Right ventricle myocardium superior (tissue), 1 donor: ENCODE measurements at places on chromosomes 12 and 14. TPM values are rescaled to one million over a fixed set of nuclear protein-coding genes. Genes with fewer than 3 reads are reported as not detected.

- DNase-seq = no peak
Observed at GRCh38 chr14:105102361-105102870, 37.2 kb upstream of the GPR132 start.

Gene PMEL
- total RNA-seq = 0.83 TPM

Gene MAP3K12
- 5.5 TPM for total RNA-seq

GRCh38 chr14:82641050-82641540, 1107.4 kb upstream of the SEL1L start:
- DNase-seq = no peak

DNA sequence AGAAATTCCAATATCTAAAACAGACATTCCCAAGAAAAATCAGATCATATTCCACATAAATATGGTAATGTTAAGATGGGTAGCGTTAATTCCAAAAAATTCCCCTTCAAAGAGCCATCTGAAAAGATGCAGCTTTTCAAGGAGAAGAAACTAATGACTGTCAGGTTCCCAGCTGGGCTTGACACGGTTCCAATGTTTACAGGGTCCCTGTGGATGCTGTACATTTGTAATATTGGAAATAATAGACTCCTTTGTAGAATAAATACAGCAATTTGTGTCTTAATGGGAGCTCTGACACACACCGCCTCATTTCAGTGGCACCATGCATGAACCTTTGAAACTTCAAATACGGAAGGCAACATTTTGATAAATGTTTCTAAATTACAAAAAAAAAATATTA, 140.6 kb downstream of the ITPR2 start:
- DNase-seq = no peak

Gene SPRYD4
- total RNA-seq = 2.9 TPM

DNA sequence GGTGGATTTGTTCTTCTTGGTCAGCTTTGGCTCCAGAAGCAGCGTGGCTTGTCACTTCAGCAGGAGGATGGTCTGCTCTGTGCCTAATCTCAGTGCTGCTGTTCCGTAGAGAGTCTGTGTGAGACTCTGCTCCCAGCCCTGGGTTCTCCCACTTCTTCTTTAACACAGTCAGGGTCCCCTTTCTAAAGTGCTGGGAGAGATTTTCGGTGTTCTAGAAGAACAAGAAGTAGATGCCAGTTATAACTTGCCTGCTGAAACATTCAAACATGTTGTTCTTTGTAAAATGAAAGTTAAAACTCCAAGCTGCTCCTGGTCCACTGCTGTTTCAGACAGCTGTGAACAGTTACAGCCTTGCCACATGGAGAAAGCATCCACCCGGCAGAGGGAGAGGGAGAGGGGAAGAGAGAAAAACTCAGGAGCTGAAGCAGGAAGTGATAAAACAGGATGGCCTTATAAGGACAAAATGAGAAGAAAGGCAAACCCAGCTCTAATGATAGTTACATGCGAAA, 55.2 kb upstream of the CERS5 start:
- DNase-seq = peak; percentile 53

DNA sequence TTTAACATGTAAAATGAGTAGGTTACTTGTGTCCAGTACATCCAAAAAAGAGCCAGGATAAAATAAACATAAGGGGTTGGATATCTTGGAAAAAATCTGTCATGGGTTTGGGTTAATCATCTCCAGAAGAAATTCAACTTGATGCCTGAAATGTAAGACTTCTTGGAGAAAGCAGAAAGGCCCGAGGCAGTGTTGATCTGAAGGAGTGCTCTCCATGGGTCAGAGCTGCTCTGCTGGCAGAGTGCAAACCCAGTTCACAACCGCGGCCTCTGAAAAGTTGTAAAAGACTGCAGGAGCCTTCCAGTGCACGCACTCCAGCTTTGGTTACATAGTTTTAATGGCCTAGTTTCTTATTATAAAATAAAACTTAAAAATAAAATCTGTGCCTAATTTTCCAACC, 97.3 kb upstream of the ALX1 start:
- DNase-seq = no peak

Gene TTC6
- not detected for total RNA-seq

- DNase-seq = no peak
Observed at GRCh38 chr12:110577864-110578693, 5.0 kb downstream of the PPTC7 start.

GRCh38 chr12:16606991-16607390, 1.0 kb upstream of the LMO3 start:
- DNase-seq = peak; percentile 46

DNA sequence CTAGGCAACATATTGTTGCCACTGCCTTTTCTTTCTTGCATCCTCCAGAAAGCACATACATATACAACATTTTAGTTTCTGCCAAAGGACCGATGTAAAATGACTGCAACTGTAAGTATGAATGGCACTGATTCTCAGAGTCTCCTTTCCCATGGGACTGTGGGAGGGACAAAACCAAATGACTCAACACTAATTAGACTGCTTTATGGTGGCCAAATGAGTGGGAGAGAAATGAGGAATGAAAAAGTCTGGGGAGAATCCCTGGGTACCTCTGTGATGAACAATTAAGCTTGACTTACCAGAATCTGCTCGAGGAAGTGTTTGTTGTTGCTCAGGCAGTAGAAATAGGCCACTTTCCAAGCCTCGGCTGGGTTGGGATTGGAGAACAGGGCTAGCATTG, 10.1 kb downstream of the ZFYVE26 start:
- no peak for DNase-seq

Gene ISM2
- total RNA-seq = not detected

Gene KRT6A
- total RNA-seq = not detected

GRCh38 chr12:79191391-79191790, 326.8 kb downstream of the SYT1 start:
- DNase-seq = no peak

Gene DPY19L2
- 41.3 TPM for total RNA-seq

- no peak for DNase-seq
Observed at GRCh38 chr12:39275846-39276245, 167.1 kb downstream of the KIF21A start.

Gene PPFIA2
- total RNA-seq = 0.35 TPM

Gene GPR84
- total RNA-seq = not detected

GRCh38 chr14:64612021-64612380, 62.2 kb downstream of the PPP1R36 start:
- DNase-seq = no peak

DNA sequence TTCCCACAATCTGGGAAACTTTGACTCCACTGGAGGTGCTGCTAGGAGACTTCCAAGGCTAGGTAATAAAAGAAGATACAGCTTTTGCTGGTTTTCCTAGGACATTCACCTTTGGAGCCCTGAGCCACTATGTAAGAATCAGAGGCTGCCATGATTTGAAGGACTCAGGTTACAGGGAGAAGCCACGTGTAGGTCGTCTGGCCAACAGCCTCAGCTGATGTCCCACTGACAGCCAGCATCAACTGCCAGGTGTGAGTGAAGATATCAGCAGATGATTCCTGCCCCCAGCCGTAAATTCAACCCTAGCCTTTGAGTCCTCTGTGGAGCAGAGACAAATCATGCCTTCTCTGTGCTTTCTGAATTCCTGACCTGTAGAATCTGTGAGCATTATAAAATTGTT, 27.0 kb downstream of the SMOC1 start:
- DNase-seq = no peak

DNA sequence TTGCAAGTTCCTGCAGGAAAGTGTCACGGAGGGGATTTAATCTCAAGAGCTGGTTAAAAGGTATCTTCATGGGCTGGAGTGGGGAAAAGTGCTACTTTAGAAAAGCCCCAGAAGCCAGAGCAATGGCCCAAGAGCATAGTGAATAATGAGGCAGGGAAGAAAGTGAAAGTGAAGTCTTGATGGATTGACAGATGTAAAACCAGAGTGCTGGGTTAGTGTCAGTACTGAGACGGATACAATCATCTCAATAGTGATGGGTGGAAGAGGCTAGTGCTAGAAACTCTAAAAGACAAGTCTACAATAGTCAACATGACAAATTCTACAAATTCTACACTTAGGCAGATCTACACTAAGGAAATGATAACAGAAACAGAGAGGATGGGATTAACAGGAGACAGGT, 68.1 kb downstream of the CIT start:
- no peak for DNase-seq

GRCh38 chr12:14849661-14850060, 6.3 kb upstream of the ART4 start:
- DNase-seq = no peak

GRCh38 chr12:68037616-68038255, 48.5 kb downstream of the IFNG-AS1 start:
- no peak for DNase-seq

- DNase-seq = no peak
Observed at GRCh38 chr12:130338794-130339601, 1.3 kb downstream of the PIWIL1 start.

GRCh38 chr12:111642681-111643426, 42.9 kb downstream of the BRAP start:
- no peak for DNase-seq

DNA sequence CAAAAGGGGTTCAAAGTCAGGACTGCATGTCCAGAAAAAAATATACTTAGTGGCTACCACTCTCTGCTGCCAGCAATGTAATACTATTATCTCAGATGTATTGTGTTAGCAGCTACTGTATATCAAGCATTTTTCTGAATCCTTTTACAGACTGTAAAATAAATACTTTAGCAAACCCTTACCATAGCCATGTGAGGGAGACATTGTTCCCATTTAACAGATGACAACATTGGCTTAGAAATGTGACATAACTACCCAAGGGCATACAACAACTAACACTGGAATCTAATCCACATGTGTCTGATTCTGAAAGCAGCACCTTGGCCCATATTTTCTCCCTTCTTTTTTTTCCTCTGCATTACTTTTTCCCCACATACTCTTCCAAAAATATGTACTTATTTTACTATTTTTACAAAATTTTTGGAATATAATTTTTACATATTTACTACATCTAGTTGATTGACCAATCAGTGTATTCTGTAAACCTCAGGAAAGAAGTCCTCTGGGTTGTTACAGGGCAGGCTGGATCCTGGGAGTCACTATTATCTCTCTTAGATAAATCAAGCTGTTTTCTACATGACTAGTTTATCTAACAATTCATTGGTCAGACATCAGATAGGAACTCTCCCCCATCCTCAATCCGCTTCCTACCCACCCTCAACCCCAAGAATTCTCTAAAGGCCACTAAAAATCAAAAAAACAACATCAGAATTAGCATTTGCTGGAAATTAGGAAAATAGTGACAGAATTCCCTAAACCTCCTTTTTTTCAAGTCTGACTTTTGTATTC, 154.1 kb downstream of the BTG1 start:
- DNase-seq = no peak

DNA sequence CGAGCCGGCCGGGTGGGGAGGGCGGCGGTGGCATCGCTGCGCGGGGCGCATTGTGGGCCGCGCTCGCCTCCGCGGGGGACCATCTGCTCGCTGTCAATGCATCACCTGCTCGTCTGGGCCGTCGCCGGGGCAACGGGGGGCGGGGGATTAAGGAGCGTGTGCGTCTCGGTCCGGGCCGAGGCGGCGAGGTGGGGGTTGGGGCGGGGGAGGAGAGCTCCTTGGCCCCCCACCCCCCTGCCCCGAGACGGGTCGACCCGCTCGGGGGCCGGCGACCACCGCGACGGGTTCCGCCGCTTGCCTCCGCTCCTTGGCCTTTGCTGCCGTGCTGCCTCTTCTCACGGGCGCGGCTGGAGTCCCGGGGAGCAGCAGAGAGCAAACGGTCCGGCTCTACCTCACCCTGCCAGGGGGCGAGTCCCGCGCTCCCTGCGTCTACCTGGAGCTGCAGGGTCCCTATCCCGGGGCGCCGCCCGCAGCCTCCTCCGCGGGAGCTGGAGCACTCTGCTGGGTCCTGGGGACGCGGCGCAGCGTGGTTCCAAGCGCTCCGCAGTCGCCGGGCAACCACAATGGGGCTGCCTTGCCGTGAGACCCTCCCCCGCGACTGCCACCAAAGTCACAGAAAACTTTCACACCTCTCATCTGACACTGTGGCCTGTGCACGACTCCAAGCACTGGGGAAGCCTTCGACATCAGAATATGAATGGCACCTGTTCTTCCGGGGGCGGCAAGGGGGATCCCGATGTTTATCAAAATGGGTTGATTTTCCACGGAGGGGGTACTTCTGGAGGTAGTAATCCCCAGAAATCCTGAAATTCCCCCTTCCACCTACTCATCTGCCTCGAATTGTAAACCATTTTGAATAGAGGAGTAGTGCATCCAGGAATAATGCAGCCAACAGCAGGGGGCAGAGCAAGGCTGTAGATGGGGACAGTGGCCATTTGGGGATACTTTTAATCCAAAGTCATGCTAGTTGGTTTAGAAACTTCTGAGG, at the start of gene C12orf42:
Gene C12orf42, minus strand, starts transcription at position 500 of the 988 bp plus-strand sequence. CDS start 17,542 bp downstream, outside the sequence.
- peak; percentile 41 for DNase-seq

- no peak for DNase-seq
Observed at GRCh38 chr12:9674226-9674590, 4.7 kb downstream of the CLEC2D start.
